ENCODE measurements at places on chromosomes 7 and 10.

- no peak for DNase-seq
These were observed 165.1 kb downstream of the GLRX3 start for GRCh38 chr10:130301021-130301892.

DNA sequence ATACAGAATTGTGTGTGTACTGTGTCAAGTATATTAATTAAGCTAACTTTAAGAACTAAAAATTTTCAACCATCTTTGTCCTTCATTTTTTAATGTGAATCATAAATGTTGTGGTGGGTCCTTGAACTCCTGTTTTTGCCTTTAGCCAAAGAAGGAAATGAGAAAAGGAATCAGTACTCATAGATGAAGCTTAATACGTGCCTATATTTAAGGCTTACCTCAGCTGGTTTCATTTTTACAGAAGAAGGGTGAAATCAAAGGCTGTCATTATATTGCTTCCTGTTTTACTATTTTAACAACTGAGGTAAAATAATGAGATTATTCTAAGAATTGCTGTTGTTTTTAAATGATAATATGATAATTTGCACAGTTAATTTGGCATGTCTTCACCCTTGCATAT lies 6.3 kb upstream of the SNX13 start:
- peak; percentile 28 for DNase-seq

DNA sequence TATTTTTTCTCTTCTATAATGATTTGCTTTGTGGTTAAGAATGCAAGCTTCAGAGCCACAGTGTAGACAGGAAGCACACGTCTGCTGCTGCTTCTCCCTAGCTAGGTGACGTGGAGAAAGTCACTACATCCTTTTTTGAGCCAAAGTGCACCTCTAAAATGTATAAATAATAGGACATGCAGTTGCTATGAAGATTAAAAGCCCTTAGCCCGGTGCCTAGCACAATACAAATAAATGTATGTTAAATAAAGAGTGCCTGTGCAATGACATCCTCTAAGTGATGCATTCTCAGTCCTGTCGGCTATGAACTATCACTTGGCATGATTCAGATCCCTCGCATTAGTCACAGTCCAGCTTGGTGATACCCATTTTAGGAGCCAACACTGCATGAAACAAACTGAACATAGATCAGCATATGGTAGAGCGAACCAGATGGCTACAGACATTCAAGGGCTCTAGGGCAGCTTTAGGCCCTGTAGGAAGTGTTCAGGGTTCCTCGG lies 4.8 kb upstream of the TRDMT1 start:
- no peak for DNase-seq

DNA sequence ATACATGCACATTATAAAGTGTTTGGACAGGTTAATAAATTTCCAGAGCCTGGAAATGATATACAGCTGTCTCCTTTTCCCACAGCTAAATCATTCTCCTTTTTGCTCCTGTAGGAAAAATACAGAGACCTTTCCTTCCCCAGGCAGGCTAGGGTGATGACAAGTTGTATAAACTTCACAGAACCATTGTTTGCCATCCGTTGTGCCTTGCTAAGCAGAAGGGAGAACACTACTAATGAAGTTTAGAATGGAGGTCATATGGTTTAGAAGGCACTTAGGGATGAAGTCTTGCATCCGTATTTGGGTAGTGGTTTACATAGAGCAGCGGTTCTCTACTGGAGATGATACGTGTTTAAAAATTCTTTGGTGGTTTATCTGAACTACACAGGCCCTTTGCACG lies 46.0 kb downstream of the NAMPT start:
- DNase-seq = no peak

- no peak for DNase-seq
These were observed 42.8 kb downstream of the PDLIM1 start for GRCh38 chr10:95247881-95248583.

DNA sequence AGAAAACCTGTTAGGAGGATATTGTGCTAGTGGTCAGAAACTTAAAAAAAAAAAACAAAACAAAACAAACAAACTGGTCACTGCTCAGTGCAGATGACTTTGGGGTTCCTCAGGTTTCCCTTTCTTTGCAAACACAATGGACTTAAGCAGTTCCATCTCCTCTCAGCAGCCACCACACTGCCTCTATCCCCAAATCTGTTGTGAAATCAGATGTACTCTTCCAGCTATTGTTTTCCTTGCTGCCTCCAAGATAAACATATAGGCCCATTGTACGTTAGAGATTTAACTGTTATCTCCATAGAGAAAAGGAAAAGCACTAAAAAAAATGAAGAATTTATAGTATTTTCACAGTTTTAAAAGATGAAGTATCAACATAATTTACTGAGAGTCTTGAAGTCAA lies 147.1 kb downstream of the MPP7 start:
- DNase-seq = no peak

DNA sequence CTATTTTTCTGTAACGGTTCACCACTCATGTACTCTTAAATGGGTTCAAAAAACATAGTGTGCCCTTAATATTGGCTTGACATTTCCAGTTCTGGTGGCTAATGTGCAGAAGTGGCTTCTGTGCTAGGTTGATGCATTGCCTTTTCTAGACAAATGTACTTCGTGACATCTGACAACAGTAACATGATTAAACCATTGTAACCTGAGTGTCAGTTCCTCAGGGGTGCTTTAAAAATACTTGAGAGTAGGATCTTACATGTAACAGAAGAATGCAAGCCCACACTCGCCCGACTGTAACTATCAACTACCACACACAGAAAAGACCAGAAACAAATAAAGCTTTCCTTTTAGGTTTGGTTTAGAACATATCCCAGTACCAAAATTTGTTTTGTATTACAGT lies 393.4 kb upstream of the NFE2L3 start:
- no peak for DNase-seq

DNA sequence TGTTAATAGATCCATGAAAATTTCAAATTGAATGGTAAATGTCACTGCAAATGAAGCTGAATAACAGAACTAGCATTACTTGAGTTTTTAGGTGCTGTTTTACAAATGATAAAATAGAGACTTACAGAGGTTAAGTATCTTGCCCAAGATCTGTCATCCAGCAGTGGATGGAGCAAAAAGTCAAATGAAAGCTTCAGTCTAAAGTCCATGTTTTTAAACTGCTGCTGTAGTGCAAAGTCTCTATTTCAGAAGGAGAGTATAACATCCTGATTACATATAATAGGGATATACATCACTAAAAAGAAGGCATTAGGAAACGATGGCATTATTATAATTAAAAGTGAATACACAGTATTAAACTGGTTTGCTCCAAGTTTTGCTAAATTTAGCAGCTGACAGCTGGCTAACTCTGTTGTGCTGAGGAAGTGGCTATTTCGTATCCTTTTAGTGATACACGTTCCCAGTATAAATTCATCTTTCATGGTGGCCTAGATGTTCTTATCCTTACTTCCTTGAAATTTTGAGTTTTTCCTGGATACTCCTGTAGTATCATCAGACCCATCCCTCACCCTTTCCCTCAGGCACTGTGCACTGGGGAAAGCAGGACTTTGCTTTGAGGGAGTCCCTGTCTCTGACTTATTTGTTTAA lies 603.2 kb downstream of the MAGI2 start:
- no peak for DNase-seq

- DNase-seq = no peak
These were observed 460.9 kb upstream of the CNTNAP2 start for GRCh38 chr7:145655666-145656065.

- no peak for DNase-seq
These were observed 143.4 kb downstream of the VPS50 start for GRCh38 chr7:93375603-93376002.

DNA sequence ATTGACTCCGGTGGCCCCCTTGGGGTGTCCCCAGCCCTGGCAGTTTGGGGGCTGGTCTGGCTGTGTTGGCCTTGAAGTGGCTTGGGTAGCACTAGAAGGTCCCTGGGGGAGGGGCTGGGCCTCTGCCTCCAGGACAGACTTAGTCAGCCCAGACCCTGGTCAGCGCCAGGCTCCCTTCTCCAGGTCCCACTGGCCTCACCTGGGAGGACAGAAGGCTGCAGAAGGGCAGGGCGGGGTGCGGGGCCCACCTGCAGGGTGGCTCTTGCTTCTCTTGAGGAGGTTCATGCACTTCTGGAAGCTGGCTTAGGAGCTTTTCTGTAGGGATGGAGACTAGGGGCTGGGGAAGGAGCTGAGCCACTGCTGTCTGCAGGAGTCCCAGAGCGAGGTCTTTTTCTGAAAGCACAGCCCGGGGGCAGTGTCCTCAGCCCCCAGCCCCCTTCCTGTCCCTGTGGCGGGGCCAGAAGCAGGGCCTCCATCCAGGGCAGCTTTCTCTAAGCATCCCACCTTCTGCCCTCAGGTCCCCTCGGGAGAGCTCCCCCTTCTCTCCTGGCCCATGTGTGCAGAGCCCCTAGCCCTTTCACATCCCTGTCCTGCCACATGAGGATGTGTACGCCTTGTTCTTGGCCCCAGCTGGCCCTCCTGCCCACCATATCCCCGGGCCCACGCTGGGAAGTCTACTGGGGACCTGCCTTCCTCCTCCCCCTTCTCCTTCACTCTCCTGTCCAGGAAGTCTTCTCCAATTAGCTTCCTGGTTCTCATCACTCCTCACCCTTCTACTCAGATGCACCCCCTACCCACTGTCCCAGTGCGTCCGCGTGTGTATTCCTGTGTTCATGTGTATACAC lies 11.0 kb downstream of the TBATA start:
- DNase-seq = no peak

DNA sequence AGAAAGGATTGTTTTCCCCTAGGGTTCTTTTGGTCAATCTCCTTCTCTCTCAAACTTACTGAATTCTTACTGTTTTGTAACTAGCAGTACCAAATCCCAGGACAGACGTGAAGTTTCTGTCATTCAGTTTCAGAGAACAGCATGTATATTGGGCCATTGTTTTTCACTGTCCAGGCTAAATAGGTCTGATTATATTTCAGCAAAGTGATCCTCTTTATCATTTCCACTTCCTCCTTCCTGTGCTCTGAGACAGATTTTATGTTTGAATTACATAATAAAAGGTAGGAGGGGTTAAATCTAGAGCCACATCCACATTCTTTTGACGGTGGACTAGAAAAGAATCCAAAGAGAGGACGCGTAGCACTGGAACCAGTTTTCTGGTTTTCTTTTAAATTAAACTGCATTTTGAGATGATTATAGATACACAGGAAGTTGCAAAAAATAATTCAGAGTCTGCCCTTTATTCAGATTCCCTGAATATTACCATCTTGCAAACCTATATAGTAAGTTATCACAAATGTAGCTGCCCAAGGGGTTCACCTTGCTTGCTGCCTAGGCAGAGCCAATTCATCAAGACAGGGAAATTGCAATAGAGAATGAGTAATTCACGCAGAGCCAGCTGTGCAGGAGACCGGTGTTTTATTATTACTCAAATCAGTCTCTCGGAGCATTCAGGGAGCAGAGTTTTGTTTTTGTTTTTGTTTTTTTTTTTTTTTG lies 40.1 kb downstream of the AKR1E2 start:
- no peak for DNase-seq

DNA sequence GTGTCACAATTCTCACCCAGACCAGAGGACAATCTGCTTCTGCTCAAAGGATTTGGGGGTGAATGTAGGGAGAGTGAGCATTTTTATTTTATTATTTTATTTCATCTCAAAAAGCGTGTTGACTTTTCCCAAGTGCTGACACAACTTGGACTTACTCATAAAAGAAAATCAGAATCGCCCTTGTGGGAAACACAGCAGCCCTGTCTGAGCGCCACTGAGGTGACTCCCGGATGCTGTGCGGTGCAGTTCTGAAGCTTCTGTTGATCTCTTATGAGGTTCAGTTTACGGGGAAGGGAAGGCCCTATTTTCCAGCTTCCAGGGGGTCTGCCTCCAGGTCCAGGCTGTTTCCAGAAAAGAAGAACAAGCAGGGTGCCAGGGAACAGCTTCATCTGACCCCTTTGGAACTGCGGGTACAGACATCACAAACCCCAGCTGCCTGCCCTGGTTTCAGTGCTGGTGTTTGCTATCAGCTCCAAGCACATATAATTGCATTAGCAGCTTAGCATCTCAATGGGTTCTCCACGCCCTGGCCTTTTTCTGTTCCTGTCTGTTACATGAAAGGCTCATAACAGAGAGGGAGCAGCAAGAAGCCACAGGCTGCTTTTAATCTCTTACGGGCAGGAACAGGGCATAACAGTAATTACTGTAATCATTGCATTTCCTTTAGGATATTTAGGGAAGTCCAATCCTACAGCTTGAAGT lies 52.4 kb downstream of the PARP12 start:
- no peak for DNase-seq

DNA sequence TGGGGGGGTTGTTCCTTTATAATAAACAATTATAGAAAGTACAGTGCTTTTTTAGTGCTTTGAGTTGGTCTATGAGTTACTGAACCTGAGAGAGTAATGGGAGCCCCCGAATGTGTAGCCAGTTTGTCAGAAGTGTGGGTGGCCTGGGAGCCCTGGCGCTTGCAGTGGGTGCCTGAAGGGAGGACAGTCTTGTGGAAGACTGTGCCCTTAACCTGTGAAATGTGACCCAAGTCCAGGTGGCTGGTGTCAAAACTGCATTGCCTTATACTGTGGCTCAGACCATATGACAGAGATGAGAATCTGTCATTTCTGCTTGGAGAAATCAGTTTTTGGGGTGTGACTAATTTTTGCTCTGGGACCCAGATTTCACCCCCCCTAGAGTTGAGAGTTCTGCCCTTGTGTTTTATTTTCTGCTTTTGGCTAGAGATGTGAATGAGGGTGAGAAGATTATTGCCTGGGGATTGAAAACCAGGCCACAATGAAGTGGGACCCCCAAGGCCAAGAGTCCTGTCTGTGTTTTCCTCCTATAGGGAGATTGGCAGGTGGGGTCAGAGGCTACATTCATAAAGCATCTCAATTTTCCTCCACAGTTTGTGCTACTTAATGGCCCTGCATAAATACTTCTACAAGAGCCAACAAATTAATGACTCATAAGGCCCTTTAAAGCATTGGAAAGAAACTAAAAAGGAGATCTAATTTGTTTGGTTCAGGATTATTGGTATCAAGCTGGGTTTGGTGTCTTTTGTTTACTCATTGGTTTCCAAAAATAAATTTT lies 24.1 kb upstream of the CARD11 start:
- DNase-seq = no peak

DNA sequence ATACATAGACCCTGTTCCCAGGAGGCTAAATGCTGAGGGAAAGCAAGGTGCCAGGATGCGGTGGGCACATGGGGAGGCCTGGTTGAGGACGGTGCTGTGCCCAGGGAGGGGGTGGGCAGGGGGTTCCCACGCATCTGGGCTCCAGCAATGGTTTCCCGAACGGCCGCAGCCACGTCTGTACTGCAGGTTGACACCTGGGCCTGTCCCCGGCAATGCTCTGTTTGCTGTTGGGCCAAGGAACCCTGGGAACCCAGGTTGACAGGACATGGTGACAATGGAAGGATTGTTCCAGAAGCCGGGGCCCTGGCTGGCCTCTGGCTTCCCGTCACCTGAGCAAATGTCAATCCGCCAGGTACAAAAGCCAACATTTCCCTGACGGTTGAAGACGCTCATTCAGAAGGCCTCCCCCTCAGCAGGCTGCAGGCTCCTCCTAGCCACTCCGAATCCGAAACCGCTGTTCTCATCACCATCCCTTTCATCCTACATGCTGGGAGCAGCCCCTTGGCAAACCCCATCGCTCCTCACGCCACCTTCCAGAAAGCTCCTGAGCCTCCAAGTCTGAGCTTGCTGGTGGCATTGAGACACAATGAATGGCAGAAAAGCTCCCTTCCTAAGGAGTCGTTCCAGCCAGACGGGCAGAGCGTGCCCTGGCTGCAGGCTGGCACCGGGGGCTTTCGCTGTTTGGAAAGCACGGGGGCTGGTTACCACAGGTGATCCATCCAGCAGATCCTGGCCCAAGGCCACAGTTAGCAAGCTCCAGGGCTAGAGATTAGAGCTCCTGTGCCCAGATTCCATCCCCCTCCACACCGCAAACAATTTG lies 31.2 kb downstream of the SPOCK2 start:
- DNase-seq = no peak

- DNase-seq = no peak
These were observed 115.3 kb upstream of the FAM171A1 start for GRCh38 chr10:15486404-15486803.

GRCh38 chr10:20006169-20006870 lies 190.1 kb downstream of the PLXDC2 start:
- no peak for DNase-seq
